AG08396 (cell line): ENCODE measurements at places on chromosomes 11 and 22.

- DNase-seq, result no peak
Measured at GRCh38 chr11:95337972-95338429, 107.0 kb upstream of the SESN3 start.

GRCh38 chr11:3936517-3936916 lies 81.1 kb downstream of the STIM1 start:
- DNase-seq, result no peak

- no peak for DNase-seq
Measured at GRCh38 chr22:40193429-40194421, 16.0 kb downstream of the TNRC6B start.

GRCh38 chr22:17430412-17430811 lies 61.2 kb downstream of the CECR2 start:
- no peak for DNase-seq

GRCh38 chr22:21920341-21921183 lies 32.1 kb downstream of the PPM1F start:
- no peak for DNase-seq

GRCh38 chr11:90947930-90948329 lies 725.1 kb upstream of the CHORDC1 start:
- DNase-seq, result no peak

DNA sequence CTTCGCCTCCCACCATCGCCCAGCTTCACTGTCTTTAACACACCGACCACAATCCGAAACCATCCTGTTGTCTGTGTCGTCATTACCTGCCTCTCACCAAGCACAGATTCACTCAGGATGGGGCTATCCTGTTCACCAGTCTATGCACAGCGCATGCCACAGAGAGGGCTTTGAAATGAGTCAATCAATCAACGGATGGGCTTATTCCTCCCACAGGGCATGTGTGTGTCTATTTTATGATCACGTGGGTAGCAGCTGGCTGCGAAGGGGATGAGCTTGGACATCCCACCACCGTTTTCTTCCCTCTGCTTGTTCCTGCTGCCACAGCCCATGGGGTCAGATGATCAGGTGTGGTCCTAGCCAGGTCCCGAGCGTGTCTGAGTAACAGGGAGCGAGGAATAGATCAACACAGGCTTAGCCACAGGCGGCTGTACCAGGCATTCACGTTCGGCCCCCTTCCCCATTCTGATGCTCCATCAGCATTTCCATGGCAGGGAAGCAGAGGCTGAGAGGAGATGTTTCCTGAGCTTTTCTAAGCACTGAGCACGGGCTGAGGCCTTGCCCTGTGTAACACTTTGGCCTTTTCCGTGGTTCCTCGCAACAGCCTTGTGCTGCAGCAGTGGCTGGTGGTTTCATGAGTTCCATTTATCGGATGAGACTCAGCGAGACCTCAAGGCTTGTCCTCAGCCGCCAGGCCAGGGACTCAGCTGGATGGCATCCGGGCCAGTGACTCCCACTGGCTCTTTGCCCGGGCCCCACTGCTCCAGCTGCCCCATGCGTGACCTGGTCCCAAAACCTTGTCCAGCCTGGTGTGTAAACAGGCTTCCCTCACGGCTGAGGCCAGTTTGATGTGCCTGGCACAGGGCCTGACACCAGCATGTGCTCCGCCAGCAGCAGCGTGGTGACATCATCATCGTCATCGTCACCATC lies 48.1 kb upstream of the FGF3 start:
- peak; percentile 83 for DNase-seq

GRCh38 chr11:4662876-4663275 lies 19.1 kb downstream of the OR51E1 start:
- DNase-seq, result no peak

DNA sequence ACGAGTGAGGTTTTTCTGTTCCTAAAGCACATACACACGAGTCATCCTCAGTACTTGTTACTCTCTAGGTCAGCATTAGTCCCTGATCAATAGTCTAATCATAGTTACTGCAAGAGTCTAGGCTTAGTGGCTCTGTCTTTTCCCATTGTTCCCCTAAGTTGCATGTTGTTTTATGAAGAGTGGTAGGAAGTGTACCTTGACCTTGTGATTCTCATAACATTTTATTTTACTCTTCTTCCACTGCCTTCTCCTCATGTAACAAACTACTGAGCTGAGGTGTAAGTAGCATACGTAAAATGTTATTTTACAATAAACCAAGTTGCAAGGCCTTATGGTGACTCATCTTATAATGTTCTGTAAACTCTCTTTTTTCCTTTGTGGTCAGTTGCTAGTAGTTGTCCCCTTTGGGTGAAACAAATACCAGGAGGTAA lies 15.0 kb downstream of the METTL15 start:
- no peak for DNase-seq

DNA sequence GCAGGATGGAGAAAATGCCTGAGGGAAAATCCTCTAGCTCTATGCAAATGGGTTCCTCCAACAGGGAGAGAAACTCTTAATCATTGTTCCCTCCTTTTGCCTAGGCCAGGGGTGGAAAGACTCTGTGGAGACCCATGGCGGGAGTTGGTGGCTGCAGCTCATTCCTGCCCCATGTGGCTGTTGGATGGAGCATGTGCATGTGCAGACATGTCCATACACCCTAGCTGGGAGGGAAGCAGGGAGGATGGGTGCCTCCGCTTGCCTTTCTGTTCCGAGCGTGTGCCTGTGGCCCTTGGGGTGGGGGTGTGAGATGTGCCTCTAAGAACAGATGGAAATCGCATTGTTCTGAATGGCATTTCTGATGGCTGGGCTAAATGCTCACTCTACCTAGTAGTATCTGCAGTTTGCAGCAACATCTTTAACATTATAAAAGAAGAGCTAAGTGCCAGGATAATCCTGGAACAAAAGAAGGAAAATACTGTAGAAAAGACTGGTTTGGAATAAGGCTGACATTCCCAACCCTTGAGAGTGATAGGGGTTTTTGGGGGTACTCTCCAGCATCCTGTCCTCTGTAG lies 31.7 kb downstream of the METTL15 start:
- DNase-seq, result no peak

DNA sequence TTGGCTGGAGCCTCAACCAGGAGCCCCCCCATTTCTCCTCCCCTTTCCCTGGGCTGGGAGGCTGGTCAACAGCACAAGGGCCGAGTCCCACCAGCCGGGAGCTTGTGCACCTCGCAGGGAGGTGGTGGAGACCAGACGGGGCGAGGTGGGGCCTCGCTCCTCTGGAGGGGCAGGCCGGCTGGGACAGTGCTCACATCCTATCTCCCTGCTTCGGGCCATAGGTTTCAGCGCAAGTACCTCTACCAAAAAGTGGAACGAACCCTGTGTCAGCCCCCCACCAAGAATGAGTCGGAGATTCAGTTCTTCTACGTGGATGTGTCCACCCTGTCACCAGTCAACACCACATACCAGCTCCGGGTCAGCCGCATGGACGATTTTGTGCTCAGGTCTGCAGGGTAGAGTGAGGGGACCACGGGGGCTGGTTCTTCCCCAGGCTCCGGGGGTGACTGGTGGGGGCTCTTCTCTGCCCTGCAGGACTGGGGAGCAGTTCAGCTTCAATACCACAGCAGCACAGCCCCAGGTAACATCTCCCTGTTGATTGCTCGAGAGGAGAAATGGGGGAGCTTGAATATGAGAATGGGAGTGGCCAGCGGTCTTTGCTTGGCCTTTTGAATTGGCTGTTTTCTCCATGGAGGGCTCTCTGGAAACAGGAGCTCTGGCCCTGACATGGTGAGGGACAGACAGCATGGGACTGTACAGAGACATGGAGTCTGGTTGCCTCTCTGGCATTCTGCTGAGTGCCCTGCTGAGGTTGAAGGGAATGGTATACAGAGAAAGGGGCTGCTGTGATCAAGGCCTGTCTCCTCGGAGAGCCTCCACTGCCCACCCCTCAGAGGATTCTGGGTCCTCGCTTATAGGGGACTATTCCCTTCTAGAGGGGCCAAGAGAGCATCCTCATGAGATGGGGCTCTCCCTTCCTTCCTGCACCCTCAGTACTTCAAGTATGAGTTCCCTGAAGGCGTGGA lies 3.3 kb downstream of the SIDT2 start:
- peak; percentile 2 for DNase-seq

DNA sequence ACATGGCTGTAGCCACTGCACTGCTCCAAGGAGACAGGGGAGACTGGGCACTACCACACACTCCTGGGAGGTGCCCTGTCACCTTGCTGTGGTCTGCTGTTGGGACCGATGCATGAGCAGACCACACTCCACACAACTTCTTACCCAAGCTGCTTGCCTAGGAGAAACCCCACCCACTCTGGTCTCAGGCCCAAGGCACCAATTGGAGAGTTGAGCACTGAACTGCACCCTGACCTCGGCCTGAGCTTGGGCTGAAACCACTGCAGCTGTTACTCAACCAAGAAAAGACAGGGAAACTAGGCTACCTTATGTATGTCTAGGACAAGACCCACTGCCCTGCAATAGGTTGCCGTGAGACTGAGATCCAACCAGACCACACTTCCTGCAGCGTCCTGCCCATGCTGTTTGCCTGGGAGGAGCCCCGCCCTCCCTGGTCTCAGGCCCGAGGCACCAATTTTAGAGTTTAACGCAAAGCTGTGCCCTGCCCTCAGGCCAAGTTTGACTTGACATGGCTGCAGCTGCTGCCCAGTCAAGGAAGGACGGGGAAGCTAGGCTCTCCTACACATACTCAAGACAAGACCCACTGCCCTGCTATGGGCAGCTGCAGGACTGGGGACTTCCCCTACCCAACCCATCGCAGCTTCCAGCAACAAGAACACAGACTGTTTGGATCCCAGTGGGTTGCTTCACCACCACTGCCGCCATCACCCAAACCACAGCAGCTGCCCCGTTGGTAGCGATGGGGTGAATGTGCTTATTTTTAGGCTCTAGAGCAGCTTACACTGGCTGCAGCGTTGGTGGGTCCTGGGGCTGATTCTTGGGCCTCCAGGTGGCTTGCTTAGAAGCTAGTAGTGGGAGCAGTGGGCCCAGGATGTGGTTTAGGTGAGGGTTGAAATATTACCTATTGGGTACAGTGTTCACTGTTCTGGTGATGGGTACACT lies 66.8 kb downstream of the BRD1 start:
- no peak for DNase-seq
